ENCODE measurements at places on chromosomes 7 and 10.

- no peak for DNase-seq
Measured at GRCh38 chr7:26580064-26580591, 284.3 kb downstream of the SKAP2 start.

GRCh38 chr7:21013765-21014539 is 227.3 kb upstream of the SP8 start:
- no peak for DNase-seq

DNA sequence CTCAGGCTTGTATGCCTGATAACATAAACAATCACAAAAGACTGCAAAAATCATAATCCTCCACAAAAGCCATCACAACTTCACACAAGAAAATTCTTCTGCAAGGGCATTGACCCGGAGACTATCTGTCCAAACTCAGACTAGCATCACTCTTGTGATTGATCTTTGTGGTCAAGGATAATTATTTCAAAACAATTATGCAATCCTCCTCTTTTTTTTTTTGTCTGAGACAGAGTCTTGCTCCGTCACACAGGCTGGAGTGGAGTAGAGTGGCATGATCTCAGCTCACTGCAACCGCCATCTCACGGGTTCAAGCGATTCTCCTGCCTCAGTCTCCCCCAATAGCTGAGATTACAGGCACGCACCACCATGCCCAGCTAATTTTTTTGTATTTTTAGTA is 22.2 kb downstream of the CDNF start:
- DNase-seq, result no peak

- DNase-seq, result no peak
Measured at GRCh38 chr10:16348891-16349290, 87.9 kb upstream of the PTER start.

GRCh38 chr7:13062631-13063030 is 375.2 kb downstream of the ARL4A start:
- no peak for DNase-seq

DNA sequence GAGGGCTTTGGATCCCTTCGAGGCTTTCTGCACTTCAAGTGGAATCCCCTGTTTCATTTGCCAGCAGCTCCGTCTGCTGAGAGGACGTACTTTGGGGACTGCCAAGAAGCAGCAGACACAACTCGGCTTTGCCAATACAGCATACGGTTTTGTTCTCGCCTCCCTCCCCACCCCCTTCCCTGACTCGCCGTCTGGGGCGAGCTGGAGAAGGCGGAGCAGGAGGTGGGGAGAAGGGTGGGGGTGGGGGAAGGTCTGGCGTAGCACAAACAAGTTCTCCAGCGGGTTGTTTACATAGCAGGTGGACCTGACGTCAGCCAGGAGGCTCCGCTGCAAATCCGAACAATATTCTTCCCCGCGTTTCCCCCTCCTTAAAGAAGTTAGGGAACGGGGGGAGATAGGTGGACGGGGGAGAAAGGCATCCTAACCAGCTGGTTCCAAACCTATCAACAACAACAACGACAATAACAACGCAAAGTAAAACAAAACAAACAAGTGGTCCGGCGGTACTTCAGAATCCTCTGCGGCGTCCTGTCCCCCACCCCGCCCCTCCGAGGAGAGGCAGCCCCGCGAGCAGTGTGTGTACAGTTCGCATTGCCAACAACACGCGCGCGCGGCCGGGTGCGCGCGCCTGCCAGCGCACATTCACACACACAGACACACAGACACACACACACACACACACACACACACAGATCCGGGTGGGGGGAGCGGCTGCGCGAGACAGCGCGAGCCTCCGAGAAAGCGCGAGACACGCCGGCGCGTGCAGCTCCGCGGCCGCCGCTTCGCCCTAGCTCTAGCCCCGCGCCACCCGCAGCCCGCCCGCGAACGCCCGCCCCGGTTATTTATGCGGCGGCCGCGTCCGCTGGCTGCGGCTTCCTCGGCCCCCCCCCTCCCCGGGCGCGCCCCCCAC is 167.0 kb upstream of the PPP1R3A start:
- peak; percentile 53 for DNase-seq

DNA sequence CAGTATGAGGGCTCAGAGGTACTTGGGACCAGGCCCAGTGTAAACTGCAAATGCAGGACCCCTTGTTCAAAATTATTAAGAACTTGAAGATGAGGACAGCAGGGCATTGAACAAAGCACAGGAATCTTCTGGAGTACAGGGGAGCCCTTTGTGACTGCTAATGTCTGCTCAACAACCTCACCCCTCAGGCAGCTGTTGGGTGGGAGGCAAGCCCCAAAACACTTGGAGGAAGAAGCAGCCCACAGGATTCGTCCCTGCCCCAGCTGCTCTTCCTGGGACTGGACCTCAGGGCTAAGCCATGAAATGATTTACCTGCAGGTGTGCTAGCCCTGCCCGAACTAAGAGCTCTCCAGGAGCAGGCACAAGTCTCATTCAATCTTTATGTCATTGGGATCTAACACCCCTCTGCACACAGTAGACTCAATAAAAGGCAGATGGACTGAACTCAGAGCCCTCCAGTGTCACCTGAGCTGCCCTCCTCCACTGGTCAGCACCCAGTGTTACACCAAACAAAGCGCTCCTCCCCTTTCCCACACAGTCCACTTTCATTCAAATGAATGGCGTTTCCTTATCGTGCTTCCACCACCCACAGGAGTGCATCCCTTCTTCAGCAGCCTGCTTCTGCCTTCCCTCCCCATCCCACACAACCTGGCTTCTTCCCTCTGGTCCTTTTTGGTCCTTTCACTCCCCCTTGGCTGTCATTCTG is 1.0 kb downstream of the TRPV5 start:
- no peak for DNase-seq

- no peak for DNase-seq
Measured at GRCh38 chr7:137836113-137836509, 10.7 kb downstream of the DGKI start.
